ENCODE measurements at places on chromosomes 5 and 9.

GRCh38 chr5:17190242-17190778 lies 27.1 kb upstream of the BASP1 start:
- DNase-seq: no peak
- no peaks in the 10 kb centered on the region for H3K36me3 ChIP-seq
- H3K4me3 ChIP-seq: no peak overlapping the region
- no peak overlapping the region for H3K27ac ChIP-seq
- H3K4me1 ChIP-seq: peaks cover 3% of the 10 kb centered on the region

- no peak overlapping the region for H3K4me3 ChIP-seq
- H3K4me1 ChIP-seq: peaks cover 5% of the 10 kb centered on the region
- H3K27ac ChIP-seq: no peak overlapping the region
- peak; percentile 10 for DNase-seq
These were observed 75.2 kb upstream of the SMARCA2 start for GRCh38 chr9:1939926-1940368.

DNA sequence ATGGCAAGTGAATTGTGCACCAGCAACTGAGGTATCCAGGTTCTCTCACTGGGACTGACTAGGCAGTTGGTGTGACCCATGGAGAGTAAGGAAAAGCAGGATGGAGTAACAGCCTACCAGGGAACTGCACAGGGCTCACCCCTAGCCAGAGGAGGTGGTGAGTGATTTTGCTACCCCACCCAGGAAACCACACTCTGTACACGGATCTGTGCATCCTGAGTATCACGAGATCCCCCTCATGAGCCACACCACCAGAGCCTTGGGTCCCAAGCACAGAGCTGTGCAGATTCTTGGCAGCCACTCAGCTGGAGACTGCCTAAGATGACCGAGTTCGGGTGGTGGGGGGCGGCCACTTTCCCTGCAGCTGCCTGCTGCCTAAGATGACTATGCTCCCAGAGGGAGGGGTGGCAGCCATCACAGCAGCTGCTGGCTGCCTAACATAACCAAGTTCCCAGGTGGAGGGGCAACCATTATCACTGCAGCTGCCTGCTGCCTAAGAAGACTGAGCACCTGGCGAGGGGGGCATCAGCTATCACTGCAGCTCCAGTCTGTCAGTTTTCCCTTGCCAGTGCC lies 48.4 kb upstream of the EFNA5 start:
- peaks cover 11% of the 10 kb centered on the region for H3K27me3 ChIP-seq
- no peaks in the 10 kb centered on the region for H3K4me1 ChIP-seq
- no peak for DNase-seq
- no peak overlapping the region for H3K4me3 ChIP-seq

- no peak for DNase-seq
- no peaks in the 10 kb centered on the region for H3K27me3 ChIP-seq
- H3K27ac ChIP-seq: no peak overlapping the region
- peaks cover 9% of the 10 kb centered on the region for H3K4me1 ChIP-seq
These were observed 132.2 kb upstream of the ASTN2 start for GRCh38 chr9:117546894-117547678.

DNA sequence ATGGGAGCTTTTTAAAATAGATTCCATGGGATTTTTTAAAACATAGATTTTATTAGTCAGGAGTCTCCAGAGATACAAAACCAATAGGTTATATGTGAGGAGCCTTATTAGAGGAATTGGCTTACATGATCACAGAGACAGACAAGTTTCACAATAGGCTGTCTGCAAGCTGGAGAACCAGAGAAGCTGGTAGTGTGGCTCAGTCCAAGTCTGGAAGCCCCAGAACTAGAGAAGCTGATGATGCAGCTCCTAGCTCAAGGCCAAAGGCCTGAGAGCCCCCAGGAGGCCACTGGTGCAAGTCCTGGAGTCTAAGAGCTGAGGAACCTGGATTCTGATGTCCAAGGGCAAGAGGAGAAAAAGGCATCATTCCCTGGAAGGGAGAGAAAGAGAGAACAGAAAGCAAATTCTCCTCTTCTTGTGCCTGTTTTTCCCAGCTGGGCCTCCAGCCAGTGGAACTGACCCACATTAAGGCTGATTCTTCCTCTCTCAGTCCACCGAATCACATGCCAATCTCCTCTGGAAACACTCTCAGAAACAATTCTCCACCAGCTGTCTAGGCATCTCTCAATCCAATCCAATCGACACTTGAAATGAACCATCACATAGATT lies 59.3 kb downstream of the AHRR start:
- H3K4me3 ChIP-seq: no peak overlapping the region
- H3K4me1 ChIP-seq: no peaks in the 10 kb centered on the region
- peaks cover 5% of the 10 kb centered on the region for H3K27me3 ChIP-seq
- DNase-seq: no peak

DNA sequence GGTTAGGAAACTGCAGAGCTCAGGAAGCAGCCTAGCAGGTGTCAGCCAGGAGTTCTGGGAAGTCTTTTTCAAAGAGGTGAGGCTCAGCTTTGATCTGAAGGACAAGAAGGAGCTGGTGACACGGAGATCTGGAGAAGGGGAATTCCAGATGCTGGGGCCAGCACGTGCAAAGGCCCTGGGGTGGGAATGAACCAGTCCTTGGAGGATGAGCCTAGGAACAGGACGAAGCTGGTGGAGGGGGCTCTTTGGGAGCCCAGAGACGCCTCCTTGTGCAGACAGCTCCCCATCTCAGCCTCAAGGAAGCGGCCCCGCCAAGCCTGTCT lies 15.2 kb upstream of the RNU6ATAC start:
- H3K27ac ChIP-seq: peak overlapping the region; percentile 13
- DNase-seq: no peak
- peaks cover 42% of the 10 kb centered on the region for H3K4me1 ChIP-seq
- H3K4me3 ChIP-seq: peak overlapping the region; percentile 80

GRCh38 chr5:146606893-146607292 lies 90.9 kb upstream of the GPR151 start:
- no peak overlapping the region for H3K27ac ChIP-seq
- DNase-seq: no peak
- H3K4me1 ChIP-seq: peaks cover 2% of the 10 kb centered on the region
- H3K36me3 ChIP-seq: peaks cover 3% of the 10 kb centered on the region

- H3K4me1 ChIP-seq: peaks cover 38% of the 10 kb centered on the region
- H3K4me3 ChIP-seq: no peak overlapping the region
- H3K27me3 ChIP-seq: no peaks in the 10 kb centered on the region
- H3K27ac ChIP-seq: peak overlapping the region; percentile 38
- DNase-seq: no peak
These were observed 50.4 kb upstream of the STXBP1 start for GRCh38 chr9:127561491-127562278.

GRCh38 chr5:176994460-176995121 lies 12.0 kb downstream of the UIMC1 start:
- DNase-seq: no peak
- peaks cover 44% of the 10 kb centered on the region for H3K4me1 ChIP-seq
- peaks cover 5% of the 10 kb centered on the region for H3K36me3 ChIP-seq
- H3K4me3 ChIP-seq: no peak overlapping the region
- peak overlapping the region; percentile 52 for H3K27ac ChIP-seq

GRCh38 chr5:151619812-151620460 lies 28.8 kb upstream of the FAT2 start:
- H3K27ac ChIP-seq: no peak overlapping the region
- H3K4me3 ChIP-seq: no peak overlapping the region
- DNase-seq: no peak
- peaks cover 4% of the 10 kb centered on the region for H3K4me1 ChIP-seq
- peaks cover 33% of the 10 kb centered on the region for H3K27me3 ChIP-seq

DNA sequence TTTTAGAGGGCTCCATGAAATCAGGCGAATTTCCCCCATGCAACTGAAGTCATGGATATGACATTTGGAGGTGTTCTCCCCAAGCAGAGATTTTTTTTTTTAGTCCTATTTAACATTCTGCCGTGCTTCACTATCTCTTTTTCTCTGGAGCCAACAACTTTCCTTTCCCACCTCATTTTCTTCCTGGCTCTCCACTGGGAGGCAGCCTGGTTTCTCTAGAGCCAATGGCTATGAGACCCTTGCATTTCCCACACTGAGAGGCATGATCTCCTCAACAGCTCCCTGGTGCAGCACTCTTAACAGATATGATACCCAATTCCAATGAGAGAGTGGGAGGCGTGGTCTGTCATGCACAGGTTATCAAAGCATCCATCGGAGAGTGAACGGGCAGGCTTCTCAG lies 310.8 kb downstream of the DRD1 start:
- no peaks in the 10 kb centered on the region for H3K27me3 ChIP-seq
- no peaks in the 10 kb centered on the region for H3K4me1 ChIP-seq
- DNase-seq: no peak
- H3K36me3 ChIP-seq: no peaks in the 10 kb centered on the region
